ENCODE measurements at places on chromosomes 6 and 20.
A peak's percentile ranks its signal among the peaks of the same experiment; 100 is the strongest.

- no peak for DNase-seq
Measured at GRCh38 chr6:124010574-124010973, 206.9 kb downstream of the NKAIN2 start.

- peak; percentile 63 for DNase-seq
Measured at GRCh38 chr6:12769556-12770256, 53.1 kb downstream of the PHACTR1 start.

DNA sequence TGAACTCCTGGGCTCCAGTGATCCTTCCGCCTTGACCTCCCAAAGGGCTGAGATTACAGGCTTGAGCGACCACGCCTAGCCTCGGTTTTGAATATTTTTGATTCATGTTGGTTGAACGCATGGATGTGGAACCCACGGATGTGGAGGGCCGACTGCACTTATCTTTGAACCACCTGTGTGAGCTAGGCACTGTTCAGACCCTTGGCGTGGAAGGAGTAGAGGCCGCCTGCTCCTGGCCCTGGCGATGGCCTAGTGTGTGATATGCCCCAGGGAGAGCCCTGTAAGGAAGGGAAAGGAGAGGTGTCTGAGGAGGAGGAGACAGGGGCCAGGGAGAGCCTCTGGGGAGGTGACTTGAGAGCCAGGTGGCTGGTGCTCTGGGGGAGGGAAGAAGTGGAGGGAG is 64.3 kb downstream of the BCAS4 start:
- DNase-seq, result no peak

DNA sequence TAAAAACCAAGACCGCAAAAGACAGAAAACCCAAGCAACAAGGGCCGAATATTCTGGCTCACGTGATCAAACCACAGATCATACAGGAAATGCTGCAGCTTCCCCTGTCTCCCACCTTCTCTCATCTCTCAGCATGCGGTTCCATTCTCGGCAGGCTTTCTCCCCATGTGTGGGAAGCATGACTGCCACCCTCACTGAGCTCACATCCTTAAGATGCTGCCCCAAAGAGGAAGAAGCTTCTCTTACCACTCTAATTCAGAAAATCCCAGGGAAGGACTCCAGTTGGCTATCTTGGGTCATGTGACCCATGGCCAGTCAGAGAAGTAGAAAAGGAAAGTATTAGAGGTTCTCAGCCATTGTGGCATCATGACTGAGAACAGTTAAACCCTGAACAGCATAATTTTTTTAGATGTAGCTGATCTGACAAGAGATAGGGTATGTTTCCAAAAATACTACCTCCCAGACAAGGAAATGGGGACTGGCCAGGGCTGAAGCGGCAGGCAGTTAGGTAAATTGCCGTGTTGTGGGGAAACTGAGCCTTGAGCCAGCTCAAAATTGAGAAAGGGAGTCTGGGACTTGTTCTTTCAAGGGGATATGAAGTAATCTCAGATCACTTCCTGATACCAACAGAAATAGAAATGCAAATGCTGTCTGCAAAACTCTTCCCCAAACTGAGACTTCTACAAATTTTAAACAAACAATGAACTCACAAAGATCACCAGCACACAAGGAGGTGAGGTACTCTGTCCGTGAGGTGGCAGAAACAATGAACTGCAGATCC is 37.1 kb upstream of the GRM4 start:
- no peak for DNase-seq

DNA sequence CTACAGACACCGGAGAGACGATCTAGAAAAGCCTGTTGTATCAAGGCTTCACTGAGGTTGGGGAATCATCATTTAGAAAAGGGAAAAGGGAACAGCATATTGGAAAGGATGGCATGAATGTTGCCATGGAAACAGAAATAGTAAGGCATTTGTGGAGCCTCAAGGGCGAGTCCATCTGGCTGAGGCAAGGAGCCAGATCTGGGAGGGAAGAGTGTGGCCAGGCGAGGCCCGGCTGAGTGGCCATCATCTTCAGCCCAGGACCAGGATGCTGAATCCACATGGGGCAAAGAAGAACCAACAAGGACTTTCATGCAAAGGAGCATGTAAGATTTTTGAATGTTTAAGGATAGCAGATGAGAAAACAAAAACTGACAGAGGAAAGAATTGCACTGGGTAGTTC is 85.8 kb downstream of the MAP3K5 start:
- no peak for DNase-seq

GRCh38 chr6:52180787-52181558 is 5.2 kb upstream of the IL17A start:
- no peak for DNase-seq

- no peak for DNase-seq
Measured at GRCh38 chr6:137688230-137688971, 178.7 kb upstream of the TNFAIP3 start.

GRCh38 chr20:60467078-60467477 is 508.9 kb downstream of the CDH26 start:
- no peak for DNase-seq

- no peak for DNase-seq
Measured at GRCh38 chr6:15626878-15627674, 35.8 kb downstream of the DTNBP1 start.

GRCh38 chr6:152858141-152858540 is 107.5 kb downstream of the VIP start:
- no peak for DNase-seq

GRCh38 chr20:11015440-11015839 is 341.6 kb upstream of the JAG1 start:
- DNase-seq, result no peak

Measured in posterior cingulate gyrus (tissue), 11 donors.